ENCODE measurements at places on chromosomes 3 and 15.

GRCh38 chr3:17730318-17730967 lies 12.0 kb downstream of the TBC1D5 start:
- DNase-seq: no peak

- no peak for DNase-seq
Measured at GRCh38 chr3:111238885-111239284, 167.3 kb downstream of the NECTIN3 start.

DNA sequence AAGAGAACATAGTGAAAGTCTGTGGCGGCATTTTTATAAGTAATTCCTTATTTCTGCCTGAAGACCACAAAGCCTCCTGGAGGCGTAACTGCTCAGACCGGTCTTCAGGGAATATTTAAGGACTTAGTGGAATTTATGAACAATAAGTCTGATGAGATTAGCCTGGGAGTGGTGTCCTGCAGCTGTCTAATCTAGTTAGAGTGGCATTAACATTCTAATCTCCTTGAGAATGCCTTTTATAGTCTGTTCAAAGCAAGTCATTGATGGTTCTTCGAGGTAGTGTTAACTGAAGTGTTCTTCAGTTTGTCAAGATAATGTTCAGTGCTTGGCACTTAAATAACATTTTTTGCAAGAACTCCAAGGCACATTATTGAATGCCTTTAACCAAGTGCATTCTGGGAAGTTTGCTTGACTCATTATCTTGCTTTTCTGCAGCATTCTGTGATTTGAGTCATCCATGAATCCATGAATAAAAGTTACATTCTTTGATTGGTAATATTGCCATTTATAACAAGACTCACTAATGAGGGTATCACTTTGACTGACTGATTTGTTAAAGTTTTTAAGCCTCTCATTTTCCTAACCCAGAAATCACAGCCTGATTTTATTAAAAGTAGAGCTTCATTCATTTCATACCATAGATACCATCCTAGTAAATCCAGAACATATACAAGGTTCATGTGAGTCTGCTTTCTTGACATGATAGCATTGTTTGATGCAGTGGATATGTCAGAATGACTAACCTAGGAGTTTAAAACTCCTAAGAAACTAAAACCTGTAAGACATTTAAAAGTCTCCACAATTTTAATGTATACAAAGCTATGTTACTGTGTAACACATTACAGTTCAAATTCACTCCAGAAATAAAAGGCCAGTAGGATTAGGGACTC lies 12.5 kb downstream of the RBM5 start:
- DNase-seq: peak; percentile 28

DNA sequence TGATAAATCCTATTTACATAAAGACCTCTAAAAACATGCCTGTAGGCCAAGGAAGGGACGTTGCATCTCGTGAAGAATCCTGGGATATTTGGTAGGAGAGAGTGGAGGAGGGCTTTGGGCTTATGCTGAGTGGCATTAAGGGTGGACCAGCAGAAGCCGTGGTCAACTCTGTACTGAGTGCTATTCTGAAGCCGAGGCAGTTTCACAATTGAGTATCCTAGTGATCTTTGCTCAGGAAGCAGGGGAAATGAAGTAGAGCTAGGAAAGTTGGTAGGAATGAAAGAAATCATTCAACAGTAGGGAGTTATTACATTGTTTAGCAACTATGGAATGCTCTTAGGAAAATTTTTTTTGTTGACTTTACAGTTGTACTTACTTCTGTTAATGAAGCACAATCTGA lies 24.2 kb downstream of the MCTP2 start:
- no peak for DNase-seq

DNA sequence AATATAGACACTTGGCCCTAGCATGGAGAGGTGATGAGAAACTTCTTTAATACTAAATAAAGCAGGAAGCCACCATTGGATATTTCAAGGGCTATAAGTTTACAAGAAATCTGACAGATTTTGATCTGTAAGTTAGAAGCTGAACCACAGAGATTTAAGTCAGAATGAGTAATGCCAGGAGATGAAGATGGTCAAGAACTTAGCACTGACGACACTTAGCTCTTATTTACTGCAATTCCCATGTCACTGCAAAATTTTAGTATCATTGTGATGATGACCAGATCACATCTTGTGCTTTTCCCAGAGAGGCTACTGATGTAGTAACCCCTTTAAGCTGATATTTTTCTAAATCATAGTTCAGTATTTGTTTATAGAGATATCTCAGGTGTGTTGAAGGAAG lies 59.4 kb upstream of the CD96 start:
- no peak for DNase-seq

DNA sequence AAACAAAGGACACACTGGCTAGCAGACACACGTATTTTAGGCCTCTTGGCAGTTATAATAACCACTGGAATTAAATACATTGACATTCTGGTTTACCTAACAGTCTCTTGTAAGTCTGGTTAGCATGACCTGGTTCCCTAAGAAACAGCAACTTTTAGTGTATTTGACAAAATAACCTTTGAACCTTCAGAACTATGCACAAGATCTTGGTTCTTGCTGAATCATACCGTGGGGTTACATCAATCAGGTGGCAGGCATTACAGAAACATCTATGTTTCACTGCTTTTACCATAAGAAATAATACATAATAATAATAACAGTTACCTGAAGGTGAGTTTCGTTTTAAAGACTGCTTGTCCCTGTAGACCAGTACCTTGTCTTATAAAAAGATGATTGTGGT lies 18.8 kb downstream of the LEO1 start:
- no peak for DNase-seq

DNA sequence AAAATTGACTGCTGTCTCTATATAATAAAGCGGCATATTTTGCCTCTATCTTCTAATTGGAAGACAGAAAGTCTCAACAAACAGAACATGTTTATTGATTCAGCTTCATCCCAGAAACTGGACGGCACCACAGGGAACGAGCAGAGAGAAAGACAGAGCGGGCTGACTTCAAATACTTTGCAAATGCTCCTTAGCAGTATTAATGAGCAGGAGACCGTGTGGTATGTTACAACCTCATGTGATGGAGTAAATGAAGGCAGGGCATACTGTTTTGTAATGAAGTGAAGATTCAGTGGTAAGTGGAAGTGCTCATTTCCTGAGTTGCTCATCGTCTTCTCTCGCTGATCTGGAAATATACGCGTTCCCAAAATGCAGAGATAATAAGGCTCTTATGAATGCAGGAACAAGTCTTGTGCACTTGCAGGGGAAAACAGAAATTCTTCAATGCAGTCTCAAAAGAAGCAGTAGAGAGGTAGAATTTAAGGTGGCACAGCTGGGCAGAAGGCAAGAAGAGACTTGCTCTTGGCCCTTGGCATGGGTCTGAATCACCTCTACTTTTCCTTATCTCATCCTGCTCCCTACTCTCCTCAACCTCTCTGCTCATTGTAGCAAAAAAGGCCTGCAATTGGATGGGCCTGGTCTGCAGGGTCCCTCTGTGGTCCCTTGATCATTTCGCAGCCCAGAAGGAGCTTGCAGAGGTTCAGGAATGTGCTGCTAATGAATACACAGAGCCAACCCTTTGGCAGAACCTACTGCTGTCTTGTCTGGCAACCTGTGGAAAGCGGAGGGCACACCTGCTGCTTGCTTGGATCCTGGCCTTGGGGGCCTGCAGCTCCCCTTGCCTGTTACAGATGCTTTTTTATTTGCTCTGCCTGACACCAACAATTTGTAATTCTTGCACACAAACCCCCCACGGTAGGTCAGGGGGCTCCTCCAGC lies 604.9 kb upstream of the CFAP20DC start:
- no peak for DNase-seq

- DNase-seq: no peak
Measured at GRCh38 chr15:100944244-100944895, 25.2 kb downstream of the LRRK1 start.

GRCh38 chr15:75578948-75579920 lies at the start of gene PTPN9:
Gene PTPN9 (minus strand): TSS chr15:75579315. CDS start chr15:75578776, 539 bp downstream.
- DNase-seq: peak; percentile 86

DNA sequence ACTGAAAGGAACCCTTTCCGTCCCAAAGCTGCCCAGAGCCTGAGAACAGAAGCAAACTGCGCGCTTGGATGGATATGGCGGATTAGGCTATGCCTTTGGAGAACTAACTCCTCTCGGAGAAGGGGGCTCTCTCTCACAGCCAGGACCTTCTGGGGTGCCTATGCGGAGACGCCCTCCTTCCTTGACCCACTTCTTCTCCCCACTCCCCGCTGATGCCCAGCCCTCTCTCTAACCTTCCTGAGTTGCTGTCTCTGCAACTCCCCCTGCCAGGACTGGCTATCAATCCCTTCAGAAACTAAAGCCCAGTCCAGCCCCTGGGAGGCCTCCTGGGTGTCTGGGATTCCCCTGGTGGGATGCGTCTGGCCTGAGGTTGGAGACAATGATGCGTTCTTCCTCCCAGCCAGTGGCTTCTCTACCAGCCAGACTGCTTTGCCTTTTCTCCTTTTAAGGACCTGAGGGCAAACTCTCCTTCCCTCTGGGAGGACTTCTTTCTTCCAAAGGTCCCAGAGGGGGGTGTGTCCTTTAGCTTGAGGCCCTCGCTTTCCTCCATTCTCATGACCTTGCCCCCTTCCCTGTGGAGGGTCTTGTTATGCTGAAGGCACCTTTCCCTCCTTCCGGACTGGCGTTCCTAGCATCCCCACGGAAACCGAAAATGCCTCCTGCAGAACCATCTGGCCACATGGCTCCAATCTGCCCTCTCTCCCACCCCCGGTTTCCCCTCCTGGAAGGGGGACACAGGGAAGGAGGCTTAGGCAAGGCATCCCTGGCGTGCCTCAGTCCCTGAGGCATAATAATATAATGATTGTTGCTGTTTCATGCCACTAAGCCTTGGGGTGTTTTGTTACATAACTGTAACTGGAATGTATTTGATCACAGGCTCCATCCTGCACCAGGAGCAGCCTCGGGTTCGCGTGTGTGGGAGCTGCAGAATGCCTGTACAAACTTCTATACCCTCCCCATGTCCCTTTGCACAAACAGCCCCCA lies 63.4 kb upstream of the C15orf39 start:
- no peak for DNase-seq

GRCh38 chr3:36380221-36381031 lies at the start of gene STAC:
Gene STAC (plus strand): TSS chr3:36380504. CDS start chr3:36380644, 140 bp downstream.
- DNase-seq: peak; percentile 63

DNA sequence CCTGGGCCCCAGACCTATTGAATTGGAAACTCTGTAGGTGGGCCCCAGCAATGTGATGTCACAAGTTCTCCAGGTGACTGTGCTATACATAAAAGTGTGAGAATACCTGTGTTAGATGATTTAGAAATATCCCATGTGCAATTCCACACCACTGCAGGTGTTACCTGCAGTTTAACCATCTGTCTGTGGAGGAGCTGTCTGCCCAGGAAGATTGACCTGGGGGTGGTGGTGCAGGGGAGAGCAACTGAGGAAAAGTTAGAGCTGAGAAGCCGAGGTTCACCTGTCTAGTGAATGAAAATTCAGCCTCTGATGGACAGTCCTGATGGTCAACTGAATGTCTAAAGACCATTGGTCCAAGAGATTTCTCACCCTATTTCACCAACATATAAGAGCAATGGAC lies 132.2 kb upstream of the SLC24A5 start:
- no peak for DNase-seq

- peak; percentile 35 for DNase-seq
Measured at GRCh38 chr15:59420986-59421618, 16.9 kb upstream of the FAM81A start.

DNA sequence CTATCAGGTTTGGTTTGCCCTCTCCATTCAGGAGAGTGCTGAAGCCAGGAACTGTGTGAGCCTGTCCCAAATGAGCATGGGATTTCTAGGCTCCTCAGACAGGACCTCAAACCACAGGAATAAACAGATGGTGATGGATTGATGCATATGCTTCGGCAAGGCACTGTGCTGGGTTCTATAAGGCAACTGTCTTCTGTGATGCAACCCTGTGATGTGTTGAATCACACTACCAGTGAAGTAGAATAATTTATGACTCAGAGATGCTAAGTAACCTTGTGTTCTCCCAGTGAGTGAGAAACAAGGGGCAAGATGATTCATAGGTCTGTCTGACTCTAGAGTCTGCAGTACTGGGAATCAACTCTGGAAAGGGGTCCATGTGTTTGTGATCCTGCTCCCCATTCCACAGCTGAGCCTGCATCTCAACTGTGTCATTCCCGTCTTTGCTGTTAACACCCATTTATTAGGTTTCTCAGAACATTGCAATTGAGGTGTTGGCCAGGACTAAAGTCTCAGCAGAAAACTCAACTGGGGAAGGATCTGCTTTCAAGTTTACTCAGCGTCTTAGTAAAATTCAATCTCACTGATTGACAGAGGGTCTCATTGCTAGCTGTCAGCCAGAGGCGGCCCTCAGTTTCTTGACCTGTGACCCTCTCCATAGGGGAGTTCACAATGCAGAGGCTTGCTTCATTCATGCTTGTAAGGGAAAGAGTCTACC lies 510.1 kb upstream of the CFAP20DC start:
- DNase-seq: peak; percentile 70

GRCh38 chr3:27976933-27977332 lies 254.8 kb upstream of the EOMES start:
- peak; percentile 5 for DNase-seq

DNA sequence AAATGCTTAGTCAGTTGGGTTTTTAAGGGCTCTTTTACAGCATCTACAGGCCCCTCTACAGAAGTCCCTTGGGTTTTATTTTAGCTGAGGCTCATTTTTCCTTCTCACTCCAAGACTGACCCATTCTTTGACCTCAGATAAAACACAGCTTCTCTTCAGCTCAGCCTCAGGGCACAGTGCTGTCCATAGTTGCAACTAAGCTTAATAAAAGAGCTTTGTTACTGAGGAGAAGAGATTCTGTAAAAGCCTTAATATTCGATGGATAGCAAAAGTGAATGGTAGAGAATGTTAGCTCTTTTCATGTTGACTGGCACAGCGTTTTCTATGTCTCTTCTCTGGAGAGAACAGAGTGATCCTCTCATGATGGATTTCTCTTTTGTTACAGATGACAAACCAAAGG lies 277.9 kb downstream of the BBX start:
- no peak for DNase-seq

- no peak for DNase-seq
Measured at GRCh38 chr3:72993391-72993790, 3.2 kb upstream of the PPP4R2 start.
